Stimulated activated CD4-positive, alpha-beta T cell treated with anti-CD3 and anti-CD28 coated beads, TNF-alpha, amount 100 ng/mL, for 24 hours (primary cell): ENCODE measurements at places on chromosomes 12 and 14.

- no peak for DNase-seq
Observed at GRCh38 chr14:104557086-104557485, 22.5 kb upstream of the C14orf180 start.

GRCh38 chr12:89695830-89696229, 12.8 kb downstream of the ATP2B1 start:
- no peak for DNase-seq

- DNase-seq: no peak
Observed at GRCh38 chr14:42628602-42629001, 1021.9 kb downstream of the LRFN5 start.

GRCh38 chr12:53572134-53572758, 53.9 kb downstream of the ATF7 start:
- no peak for DNase-seq

DNA sequence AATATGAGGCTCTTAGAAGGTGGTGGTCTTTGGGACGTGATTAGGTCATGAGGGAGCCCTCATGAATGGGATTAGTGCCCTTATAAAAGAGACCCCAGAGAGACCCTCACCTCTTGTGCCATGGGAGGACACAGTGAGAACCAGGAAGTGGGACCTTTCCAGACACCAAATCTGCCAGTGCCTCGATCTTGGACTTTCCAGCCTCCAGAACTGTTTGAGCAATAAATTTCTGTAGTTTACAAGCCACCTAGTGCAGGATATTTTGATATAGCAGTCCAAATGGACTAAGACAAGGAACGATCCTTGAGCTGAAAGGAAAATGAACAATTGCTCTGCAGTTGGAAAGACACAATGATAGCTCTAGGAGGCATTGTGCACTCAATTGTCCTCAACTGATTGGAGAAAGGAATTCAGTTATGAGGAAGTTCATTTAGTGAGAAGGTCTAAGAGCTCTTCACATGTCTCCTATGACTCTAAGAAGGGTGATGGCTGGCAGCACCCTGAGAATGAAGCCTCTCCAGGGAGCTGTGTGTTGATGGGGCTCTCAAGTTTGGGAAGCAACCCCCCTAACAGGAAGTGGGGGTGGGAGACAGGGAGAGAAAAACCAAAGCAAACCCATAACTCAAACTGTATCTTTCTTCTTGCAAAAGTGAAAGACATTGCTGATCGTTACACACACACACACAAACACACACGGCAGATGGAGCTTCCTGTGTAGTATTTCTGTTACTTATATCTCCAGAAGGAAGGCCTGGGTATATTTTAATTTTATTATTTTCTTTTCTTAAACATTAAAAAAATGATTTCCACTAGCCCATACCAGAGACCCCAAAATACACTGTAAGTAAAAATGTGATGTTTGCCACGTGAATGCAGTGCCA, 21.0 kb downstream of the CHST11 start:
- no peak for DNase-seq

- peak; percentile 90 for DNase-seq
Observed at GRCh38 chr12:57487597-57488401, at the start of gene MARS1. Gene MARS1 (plus strand): TSS chr12:57488068. CDS start chr12:57488091, 23 bp downstream.

DNA sequence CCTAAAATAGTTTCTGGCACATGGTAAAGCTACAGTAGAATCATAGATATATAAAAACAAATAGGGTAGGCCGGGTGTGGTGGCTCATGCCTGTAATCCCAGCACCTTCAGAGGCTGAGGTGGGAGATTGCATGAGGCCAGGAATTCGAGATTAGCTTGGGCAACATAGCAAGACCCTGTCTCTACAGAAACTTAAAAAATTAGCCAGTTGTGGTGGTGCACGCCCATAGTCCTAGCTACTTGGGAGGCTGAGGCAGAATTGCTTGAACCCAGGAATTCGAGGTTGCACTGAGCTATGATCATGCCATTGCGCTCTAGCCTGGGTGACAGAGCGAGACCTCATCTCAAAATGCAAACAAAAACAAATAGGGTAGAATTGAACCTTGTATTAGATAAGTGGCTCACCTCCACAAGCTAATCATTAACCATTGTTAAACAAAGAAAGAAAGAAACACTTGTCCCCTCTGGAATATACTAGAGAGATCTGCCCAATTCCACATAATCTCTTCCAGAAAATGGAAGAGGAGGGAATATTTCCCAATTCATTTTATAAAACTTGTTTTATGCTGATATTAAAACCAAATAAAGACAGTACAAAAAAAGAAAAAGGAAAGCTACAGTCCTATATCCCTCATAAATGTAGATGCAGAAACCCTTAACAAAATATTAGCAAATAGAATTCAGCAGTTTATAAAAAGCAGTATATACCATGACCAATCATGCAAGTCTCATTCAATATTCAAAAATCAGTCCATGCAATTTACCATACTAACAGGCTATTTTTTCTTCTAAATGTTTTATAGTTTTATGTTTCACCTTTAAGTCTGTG, 22.7 kb upstream of the DHRS2 start:
- DNase-seq: no peak

DNA sequence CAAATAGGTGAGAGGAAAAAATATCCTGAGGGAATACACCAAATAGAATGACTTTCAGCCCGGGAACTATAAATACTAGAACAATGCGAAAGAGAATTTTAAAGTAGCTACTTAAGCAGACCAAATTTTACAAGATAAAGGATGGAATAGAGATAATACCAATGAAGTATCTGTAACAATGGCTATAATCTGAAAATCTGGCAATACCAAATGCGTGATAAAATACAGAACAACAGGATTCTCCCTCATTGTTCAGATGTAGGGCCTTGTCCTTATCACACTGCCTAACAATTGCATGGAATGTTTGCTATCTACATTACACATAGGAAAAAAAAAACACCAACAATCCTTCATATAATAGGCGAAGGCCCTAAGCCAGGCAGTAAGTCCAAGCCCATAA, 815.4 kb upstream of the MDGA2 start:
- no peak for DNase-seq

GRCh38 chr14:29166507-29166906, 399.9 kb downstream of the FOXG1 start:
- DNase-seq: no peak

GRCh38 chr12:20718294-20718693, 23.2 kb downstream of the SLCO1C1 start:
- DNase-seq: no peak

DNA sequence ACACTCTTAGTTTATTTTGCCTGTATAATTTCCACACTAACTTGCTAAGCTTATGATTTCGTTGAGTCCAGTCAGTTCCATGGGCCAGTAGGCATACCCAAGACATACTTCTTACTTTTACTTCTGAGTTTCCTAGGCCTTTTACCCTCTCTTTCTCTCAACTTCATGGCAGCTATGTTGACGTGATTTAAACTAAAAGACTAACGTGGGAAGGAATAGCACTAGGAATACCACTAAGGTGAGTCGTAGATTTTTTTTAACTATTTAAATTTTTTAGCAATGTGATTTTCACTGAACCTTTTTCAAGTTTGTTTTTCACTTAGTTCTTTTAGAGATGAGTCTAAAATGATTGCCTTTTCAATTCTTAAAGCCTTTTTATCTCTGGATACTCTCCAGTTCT, 793.5 kb upstream of the NOVA1 start:
- DNase-seq: no peak

DNA sequence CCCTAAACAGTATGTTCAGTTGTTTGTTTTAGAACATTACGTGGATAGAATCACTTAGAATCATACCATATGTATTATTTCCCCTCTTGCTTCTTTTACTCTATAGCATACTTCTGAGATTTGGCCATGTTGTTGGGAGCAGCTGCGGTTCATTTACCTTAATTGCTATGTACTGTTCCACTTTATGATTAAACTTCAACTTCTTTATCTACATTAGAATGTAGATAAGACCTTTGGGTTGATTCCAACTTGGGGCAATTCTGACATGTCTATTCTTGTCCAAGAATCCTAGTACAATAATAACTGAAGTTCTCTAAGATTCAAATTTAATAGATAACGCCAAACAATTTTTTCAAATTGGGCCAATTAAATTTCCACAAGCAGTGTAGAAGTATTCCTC, 80.7 kb downstream of the GRIN2B start:
- DNase-seq: no peak

- DNase-seq: peak; percentile 28
Observed at GRCh38 chr12:94640134-94640928, 10.0 kb downstream of the TMCC3 start.

- DNase-seq: no peak
Observed at GRCh38 chr12:623172-623864, 39.9 kb downstream of the NINJ2 start.

- no peak for DNase-seq
Observed at GRCh38 chr12:28507033-28507432, 316.8 kb downstream of the CCDC91 start.

GRCh38 chr12:14443531-14443930, 78.0 kb downstream of the ATF7IP start:
- no peak for DNase-seq

DNA sequence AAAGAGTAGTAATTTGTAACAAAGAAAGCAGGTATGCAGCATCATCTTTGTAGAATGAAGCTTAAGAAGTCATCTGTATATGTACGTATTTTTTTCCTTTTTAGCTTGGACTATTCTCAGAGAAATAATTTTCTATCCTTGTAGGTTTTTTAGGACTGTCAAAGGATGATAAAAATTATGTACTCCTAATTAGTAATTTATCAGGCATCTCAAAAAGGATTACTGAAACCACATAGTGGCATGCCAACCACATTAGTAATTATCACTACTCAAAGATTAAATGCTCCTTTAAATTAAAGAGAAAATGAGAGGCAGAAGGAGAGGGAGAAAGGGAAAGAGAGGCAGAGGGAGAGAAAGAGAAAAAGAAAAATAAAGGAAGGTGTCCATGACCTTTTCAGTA, 17.3 kb downstream of the TTC8 start:
- no peak for DNase-seq

- no peak for DNase-seq
Observed at GRCh38 chr12:109162551-109162950, 46.2 kb downstream of the ACACB start.

DNA sequence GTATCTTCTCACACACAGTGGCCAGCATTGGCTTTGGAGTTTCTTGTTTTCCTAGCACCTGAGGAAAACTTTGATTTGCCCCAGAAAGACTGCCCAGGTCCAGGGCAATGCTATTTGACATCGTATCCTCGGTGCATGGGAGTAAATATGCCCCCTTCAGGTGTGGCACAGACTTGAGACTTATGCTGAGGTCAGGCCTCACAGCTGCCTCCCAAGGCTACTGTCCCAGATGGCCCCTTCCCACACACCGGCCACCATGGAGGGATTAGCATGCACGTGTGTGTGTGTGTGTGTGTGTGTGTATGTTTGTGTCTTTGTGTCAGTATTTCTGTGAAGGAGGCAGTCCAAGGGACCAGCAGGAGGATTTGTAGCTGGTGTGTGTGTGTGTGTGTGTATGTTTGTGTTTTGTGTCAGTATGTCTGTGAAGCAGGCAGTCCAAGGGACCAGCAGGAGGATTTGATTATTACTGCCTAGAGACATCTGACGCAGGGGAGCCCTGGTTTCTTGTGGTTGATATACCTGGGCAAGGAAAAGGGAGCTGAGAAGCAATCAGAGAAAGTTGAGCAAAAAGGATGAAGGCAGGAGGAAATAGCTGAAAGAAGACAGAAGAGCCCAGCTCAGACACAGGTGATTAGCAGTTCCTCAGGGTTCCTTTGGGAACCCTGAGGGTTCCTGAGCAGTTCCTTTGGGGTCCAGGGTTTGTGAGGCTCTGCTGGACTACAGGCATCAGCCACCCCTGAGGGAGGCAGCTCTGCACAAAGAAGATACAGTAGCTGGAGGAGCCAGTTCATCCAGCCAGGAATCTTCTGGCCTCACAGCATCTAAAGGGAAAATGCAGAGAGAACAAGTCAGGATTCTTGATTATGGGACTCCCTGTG, 42.2 kb downstream of the COX16 start:
- no peak for DNase-seq

- no peak for DNase-seq
Observed at GRCh38 chr14:93538413-93538812, 107.7 kb downstream of the UNC79 start.

- DNase-seq: no peak
Observed at GRCh38 chr12:43733687-43734086, 24.9 kb downstream of the PUS7L start.

DNA sequence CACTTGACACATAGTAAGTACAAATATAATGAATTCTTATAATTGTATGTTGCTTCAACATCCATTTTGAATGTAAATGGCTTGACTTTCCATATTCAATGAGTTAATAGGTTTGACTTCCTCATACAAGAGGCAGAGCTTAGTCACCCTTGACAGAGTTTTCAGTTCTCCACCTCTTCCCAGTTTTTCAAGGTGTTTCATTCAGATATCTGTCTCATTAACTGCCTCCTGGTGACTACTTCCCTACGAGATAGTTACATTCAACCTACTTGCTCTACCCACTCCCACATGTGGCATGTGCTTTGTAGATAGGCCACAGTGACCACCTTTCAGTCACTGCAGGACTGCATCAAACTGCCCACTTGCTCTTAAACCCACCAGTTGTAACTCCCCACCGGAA, 60.0 kb downstream of the MYF5 start:
- DNase-seq: no peak

DNA sequence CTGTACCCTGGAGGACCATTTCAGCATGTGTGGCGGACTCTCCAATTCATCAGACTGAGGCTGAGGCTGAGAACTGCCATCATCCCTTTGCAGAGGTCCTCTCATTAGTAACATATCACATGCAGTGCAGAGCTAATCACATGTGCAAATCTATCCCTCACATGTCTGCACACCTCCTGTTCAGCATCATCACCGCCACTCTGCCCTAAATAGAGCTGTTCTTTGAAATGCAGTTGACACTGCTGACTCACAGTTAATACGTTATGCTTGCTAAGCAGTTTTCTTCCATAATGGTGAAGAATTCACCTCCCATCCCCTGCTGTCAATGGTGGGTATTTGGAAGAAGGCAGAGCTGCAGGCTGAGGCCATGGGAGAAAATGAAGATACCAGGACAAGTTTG, 85.0 kb upstream of the ANO2 start:
- DNase-seq: no peak

- DNase-seq: no peak
Observed at GRCh38 chr12:89731089-89731488, 22.5 kb upstream of the ATP2B1 start.

- DNase-seq: no peak
Observed at GRCh38 chr12:12521044-12521485, 41.6 kb downstream of the DUSP16 start.

DNA sequence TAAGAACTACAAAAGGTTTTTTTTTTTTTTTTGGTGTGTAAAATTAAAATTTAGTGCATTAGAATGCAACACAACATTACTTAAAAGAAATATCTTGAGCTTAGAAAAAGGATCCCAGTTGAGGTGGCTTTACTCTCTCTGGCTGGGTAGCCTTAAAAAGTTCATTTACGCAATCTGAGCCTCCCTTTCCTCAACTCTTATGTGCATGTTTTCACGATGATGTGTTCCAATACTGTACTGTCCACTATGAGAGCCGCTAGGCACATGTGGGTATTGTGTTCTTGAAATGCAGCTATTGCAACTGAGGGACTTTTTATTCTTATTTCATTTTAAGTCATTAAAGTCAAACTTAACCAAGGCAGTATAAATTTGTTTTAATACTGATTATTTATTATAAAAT, 460.9 kb upstream of the SYT1 start:
- no peak for DNase-seq
